Choroid plexus epithelial cell (primary cell): ENCODE measurements at places on chromosomes 2 and 18.

DNA sequence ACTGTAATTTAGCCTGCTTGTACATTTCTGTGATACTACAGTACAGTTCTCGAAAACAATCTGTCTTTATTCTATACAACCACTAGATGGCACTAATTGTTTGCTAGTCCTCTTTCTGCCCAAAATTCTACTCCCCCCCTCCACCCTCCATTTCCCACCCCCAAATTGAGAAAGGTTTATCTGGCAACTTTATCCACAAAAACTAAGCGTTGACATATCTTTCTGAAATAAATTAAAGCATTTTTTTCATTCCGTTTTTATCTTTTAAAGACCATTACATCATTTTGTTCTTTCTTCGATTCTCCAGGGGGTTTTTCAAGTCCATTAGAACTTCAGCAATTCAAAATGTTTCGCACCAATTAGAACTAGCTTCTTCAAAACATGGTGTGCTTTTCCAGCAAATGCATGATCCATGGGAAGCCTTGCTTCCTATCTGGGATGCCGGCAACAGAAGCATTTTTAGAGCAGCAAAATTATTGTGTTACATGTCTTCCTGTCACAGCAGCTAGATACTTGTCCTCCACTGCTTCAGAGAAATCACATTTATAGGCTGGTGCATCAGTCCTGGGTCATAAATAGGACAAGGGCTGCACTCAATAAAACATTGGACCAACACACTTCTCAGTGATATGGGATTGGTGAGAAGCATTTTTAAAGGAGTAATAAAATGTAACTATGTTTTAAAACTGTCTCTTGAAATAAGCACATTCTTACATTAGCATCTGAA lies 241.3 kb downstream of the PAX3 start:
- DNase-seq = peak; percentile 19

DNA sequence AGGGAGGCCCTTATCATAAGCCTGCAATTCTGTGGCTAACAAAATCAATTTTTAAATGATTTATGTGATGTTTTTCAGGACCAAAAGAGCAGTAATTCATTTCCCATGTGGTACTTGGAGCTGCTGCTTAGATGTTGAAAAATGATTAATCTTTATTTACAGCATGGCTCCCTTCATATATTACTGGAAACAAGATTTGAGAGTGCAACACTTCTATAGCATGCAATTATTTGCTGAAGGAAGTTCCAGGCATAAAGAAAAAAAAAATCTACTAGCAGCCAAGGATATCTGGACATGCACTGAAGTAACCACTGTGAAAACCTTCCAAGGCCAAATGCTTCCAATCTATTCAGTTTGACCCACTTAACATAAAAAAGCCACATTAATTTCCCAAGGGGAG lies 186.3 kb downstream of the SLC8A1 start:
- DNase-seq = no peak

GRCh38 chr18:44834867-44835469 lies 154.3 kb downstream of the SETBP1 start:
- no peak for DNase-seq

DNA sequence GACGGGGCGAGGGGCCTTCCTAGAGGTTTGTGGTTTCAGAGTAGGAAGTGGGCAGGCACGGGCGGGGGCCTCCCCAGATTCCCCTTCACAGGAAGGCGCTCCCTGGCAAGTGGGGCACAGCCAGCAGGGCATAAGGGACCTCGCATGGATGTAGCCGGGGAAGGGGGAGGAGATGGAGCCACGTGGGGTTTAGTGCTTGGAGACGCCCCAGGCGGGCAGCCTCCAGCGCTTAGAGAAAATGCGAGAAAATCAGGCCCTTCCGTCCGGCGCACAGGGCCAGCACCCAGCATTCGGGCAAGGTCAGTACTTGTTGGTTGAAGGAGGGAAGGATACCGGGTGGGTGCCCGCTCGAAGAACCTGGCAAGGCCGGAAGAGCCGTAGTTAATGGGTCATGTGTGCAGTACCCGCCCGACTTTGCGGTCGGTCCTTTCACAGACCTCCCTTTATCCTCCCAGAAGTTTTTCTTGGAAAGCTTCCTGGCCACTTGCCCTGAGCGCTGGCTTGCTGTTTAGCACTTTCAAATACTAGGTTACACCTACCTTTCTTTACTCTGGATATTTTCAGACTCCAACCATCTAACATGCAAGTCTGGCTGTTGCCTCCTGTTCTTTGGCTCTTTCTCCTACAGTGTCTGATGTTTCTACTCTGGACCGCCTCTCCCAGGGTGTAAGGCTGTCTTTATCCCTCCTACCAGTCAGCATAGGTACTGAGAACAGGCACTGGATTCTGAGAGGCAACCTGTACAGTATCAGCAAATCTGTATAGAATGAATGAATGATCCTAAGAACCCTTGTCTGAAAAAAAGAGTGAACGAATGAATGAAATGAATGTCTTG lies 78.1 kb downstream of the CIB4 start:
- peak; percentile 26 for DNase-seq

GRCh38 chr2:192775459-192776262 lies 580.9 kb upstream of the TMEFF2 start:
- no peak for DNase-seq

DNA sequence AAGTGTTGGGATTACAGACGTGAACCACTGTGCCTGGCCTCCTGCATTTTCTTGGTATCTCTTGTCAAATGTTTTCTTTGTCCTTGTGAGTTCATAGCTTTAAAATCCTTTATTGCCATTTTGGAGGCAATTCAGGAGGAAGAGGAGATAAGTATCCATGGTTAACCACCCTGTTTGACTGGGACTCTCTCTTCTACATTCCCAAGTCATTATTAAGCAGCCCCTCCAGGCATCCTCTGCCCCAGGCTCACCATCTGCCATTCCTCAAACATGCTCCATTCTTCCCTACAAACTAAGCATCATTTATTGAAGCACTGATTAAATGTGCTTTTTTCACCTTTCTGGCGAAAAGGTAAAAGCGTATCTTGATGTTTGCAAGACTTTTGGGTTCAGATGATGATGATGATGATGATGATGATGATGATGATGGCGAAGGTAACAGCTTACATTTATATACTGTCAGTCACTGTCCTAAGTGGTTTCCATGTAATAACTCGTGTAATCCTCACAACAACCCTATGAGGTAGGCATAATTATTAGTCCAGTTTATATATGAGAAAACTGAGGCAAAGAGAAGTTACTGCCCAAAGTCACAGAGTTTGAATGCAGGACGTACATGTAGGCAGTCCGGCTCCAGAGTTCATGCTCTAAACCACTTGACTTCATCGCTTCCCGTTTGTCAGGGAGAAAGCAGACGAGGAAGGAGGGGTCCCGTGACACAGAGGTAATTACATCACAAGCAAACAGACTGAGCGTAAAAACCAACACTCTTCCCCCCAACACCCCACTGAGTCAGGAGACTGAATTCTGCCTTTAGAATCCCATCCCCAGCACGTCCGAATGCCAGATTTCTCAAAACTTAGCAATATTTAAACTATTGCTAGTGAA lies 69.7 kb upstream of the ACKR3 start:
- no peak for DNase-seq
